GM19239 (cell line): ENCODE measurements at places on chromosomes 7 and 10.

GRCh38 chr10:53597835-53598251 lies 825.3 kb upstream of the MBL2 start:
- DNase-seq = no peak

DNA sequence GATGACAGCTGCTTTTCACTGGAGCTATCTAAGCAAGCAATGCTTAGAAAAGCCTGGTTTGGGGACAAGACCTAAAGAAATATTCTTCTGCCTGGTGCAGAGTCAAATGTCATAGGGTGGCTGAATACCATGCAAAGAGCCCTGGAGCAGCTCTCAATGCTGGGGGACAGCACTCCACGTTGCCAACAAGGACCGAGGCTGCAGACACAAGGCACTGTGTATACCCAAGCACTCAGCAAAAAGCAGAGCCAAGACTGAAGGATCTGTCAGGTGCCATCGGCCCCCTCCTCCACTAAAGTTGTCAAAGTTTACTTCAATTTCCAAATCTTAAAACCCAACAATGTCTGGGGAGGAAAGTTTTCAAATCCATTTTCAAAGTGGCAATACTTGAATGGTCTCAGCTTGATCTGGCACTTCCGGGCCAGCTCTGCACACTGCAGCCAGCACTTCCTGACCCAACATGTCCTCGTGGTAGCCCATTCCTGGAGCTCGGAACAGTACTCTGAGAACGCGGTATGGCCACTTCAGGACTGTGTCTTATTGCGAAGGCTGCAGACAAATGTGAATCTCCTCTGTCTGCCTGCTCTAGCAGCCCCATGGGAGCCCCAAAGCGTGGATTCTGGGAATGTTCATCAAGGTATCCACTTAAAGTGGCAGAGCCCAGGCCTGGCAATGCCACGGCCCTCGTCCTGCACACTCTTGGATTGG lies 191.8 kb downstream of the TNS3 start:
- no peak for DNase-seq

GRCh38 chr7:27248427-27248806 lies 5.8 kb downstream of the EVX1 start:
- no peak for DNase-seq

DNA sequence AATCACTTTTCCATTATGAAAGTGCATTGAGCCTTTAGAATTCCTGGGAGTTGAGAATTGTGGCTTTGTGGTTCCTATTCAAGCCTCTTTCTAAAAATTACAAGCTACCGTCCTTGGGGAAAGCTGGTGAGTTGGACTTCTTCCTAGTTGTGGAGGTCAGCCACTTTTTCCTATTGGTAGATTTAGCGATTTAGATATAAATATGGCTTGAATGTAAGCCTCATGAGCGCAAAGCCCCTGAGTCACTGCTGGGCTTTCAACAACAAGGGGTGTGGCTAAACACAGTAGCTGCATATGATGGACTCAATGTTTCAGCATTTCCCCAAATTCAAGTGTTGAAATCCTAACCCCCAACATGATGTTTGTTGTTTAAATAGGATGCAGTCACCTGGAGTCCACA lies 150.0 kb upstream of the IGFBP3 start:
- DNase-seq = no peak

GRCh38 chr7:98091061-98091460 lies 15.6 kb upstream of the LMTK2 start:
- no peak for DNase-seq

DNA sequence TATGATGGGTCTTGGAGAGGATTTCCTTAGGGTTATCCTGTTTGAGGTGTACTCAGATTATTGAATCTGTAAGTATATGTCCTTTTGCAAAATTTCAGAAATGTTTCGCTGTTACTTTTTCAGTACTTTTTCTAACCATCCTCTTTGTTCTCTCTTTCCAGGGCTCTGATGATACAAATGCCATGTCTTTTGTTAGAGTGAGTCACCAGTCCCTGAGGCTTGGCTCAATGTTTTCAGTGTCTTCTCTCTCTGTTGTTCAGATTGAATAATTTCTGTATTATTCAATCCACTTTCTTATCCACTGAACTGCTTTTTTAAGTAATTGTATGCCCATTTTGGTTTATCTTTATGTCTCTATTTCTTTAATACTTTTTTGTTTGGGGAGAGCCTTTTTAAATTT lies 449.4 kb downstream of the TNS3 start:
- no peak for DNase-seq

GRCh38 chr7:100190048-100190711 lies 12.5 kb downstream of the STAG3 start:
- DNase-seq = no peak

- DNase-seq = no peak
Measured at GRCh38 chr10:11180228-11180627, 162.6 kb downstream of the CELF2 start.

DNA sequence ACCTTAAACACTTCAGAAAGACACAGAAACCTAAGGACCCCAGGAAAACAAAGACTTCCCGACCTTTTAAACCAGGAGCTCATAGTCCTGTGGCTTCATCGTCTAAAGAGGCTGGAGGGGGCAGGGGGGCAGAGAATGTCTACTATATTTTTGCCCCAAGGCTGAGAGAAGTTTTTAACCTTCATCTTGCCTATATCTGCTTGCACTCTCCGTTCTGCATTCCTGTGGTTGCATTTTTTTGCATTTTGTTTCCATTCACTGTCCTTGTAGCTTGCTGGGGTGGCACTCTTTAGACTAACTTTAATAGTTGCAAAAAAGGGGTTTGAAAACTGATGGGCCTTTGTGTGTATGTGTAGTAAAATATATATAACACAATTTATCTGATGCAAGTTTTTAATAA lies 23.7 kb downstream of the PRKAR2B start:
- no peak for DNase-seq

- no peak for DNase-seq
Measured at GRCh38 chr7:63899691-63900393, 98.8 kb upstream of the ZNF722 start.

DNA sequence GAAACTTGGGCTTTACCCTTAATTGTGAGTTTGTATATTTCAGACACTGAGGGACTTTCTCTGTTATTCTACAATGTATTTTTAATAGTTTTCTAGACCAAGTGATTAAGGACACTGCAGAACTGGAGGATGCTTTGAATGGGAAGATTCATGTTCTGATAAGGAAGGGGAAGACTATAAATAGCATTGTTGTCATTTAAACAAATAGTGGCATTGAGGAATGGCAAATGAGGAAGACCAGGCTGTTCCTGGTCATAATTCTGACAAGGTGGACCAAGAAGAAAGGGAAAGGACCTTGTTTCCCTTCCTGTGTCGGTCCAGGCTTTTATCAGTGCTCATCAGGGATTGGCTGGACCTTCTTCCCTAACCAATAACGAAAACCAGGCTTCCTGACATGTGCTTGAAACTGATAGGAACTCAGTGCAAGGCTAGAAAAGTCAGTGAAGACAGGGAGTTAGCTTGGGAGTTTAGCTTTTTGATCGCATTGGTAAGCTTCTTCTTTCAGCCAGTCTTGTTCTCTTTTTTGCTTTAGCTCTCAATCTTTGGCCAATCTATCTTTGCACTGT lies 116.2 kb downstream of the ITGA8 start:
- DNase-seq = no peak

- no peak for DNase-seq
Measured at GRCh38 chr10:30743586-30743985, 114.0 kb upstream of the LYZL2 start.

DNA sequence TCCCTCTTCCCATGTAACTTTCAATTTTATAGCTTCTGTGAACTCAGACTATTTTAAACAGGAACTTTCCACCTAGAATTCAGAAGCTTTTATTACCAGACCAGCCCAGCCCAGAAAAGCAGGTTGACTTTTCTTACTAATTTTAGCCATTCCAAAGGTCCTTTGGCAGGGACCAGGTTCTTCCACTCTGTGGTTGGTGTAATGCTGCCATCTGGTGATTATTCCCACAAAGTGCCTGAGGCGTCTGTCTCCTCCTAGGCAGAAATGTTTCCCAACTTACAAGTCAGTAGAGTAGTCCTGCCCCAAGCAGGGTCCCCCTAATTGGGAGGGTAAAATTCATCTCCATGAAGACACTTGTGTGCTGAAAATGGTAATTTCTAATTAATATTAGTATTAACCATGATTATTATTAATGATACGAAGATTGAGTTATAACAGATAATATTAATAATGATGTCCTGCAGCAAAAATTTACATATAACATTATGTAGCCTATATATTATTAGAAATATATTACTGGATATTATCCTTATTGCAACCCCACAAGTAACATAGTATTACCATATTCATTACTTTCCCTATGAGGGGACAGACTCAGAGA lies 53.0 kb upstream of the PPP1R17 start:
- peak; percentile 4 for DNase-seq

- no peak for DNase-seq
Measured at GRCh38 chr10:114393482-114393881, 10.8 kb downstream of the AFAP1L2 start.
